ENCODE measurements at places on chromosomes 2 and 18.
A peak's percentile ranks its signal among the peaks of the same experiment; 100 is the strongest.

DNA sequence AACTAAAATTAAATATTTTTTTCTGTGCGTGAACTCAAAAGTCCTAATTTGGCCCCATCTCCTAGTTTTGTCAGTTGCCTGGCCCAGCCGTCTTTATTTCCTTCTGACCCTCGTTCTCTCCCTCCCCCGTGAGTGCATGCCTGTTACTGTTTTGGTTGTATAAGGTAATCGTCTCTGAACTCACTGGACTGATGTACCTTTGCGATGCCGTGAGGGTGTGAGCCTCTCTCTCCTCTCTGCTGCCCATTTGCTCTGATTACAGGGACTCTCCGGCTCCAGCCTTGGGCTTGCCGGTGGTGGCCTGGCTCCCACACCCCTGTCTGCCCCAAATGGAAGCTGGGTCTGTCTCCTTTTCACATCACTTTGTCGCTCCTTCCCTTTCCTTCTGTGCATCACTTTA is 66.5 kb upstream of the RBM44 start:
- no peak for DNase-seq

DNA sequence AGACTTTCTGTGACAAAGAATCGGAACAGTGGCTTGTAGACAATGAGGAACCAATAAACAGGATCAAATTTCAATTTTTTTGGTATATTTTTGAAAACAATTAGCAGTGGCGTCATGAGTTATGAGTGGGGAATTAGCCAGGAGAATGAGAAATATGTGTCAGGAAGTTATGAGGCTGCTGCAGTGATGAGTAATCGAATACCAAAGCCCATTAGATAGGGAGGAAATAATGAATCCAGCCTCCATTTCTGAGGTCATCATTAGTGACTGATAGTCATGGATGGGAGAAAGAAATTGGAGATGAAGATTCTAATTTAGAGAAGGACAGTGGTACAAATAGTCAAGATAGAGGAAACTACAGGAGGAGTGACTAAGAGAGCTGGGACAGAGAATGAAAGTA is 673.1 kb upstream of the VRK2 start:
- no peak for DNase-seq

DNA sequence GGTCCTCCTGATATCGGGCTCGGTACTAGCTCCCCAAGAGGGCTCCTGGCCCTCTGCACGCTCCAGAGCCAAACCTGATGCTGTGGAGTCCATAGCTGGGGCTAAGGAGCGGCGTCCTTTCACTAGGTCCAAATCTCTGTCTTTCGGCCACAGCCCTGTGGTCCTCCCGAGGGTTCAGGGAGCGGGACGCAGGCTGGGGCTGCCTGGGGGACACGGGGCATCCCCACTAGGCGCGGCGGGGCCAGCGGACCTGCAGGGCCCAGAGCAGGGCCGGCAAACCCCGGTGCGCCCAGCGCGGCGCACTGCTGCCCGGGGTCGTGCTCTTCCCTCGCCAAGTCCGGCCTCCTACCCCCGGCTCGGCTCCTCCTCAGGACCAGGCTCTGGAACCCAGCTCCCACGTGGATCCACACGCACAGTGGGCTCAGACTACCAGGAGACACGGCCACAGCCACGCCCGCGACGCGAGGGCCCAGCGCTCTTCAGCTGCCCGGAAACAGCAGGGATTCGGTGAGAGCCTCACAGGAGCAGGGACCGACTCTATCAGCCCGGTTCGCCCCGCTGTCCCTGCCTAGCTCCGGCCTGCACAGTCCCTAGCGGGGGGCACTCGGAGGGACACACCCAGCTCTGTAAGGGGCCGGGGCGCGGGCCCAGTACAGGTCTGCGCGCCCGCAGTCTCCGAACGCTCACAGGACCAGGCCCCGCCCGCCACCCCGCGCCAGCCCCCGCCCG is 593 bp downstream of the ZNF514 start:
- no peak for DNase-seq

- no peak for DNase-seq
Measured at GRCh38 chr2:150234787-150235446, 252.6 kb downstream of the RND3 start.

DNA sequence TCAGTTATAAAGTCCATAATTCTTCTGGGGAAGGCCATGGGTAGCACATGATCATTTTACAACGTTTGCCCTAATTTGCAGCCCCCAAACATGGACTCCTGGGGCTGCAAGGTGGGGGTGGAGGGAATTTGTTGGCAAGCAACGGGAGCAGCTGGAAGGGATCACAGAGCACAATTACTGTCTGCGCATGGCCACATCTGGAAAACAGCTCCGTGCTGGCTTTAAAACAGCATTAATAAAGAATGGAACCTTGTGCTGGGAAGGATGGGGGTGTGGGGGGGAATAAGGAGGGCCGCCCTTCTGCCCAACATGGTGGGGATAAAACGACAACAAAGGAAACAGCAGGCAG is 60.9 kb upstream of the SLC14A2 start:
- no peak for DNase-seq

DNA sequence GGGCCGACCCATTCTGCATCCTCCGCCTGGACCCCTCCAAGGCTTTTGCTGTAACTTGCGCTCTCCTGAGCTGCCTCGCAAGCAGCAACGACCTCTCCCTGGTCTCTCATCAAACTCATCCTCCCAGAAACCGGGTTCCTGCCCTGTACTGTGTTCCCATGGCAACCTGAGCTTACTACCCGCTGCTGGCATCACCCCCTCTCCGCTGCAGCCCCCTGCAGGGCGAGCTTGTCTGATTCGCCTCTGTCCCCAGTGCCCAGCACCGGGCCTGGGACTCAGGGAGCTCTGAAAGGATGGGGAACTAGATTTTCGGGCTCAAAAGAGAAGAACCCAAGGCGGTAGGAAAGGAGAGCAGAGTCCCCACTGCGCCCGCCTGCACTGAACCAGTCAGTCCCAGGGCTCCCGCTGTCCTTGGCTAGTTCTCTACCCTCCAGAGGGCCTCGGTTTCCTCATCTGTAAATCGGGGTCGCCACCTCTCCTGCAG is 463 bp downstream of the HS1BP3 start:
- peak; percentile 37 for DNase-seq

- DNase-seq, result no peak
Measured at GRCh38 chr2:96647681-96648080, 5.1 kb downstream of the FER1L5 start.

DNA sequence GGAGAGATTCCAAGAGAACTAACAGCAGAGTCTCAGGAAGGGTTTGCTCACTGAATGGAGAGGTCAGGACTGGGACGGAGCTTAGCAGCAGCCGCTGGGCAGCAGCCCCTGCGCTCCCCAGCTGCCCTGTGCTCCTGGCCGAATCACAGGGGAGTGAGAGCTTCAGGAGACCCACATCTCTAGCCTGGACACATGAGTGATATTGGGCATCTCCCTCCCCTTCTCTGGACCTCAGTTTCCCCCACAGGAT is 511 bp downstream of the MATN3 start:
- DNase-seq, result no peak

DNA sequence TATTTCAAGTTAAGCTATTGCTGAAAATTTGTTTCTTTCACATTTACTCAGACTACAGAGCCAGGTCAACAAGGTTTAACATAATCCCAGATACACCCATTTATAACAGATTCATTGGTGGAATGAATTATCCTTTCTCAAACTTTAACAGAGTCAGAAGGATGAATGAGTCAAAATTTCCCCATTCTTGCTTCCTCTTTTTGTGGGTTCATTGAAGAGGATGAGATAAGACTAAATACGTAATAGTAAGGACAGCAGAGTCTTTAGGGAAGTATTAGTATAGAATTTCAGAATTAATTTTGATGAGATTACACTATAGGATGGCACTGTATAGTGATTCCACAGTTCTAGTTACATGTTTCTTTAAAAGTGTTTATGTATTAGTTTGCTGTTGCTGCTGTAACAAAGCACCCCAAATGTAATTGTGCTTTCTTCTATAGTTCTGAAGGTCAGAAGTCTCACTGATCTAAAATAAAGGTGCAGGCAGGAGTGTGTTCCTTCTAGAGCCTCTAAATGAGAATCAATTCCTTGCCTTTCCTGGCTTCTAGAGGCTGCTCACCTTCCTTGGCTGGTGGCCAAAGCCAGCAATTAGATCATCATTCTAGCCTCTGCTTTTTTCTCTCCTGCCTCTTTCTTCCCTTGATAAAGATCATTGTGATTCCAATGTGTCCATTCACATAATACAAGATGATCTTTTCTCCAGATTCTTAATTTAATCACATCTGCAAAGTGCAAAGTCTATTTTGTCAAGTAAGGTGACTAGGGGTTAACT is 309.3 kb upstream of the PIK3C3 start:
- no peak for DNase-seq

- no peak for DNase-seq
Measured at GRCh38 chr18:34320267-34320666, 95.6 kb upstream of the NOL4 start.

- no peak for DNase-seq
Measured at GRCh38 chr2:80322958-80323357, 18.4 kb upstream of the LRRTM1 start.

DNA sequence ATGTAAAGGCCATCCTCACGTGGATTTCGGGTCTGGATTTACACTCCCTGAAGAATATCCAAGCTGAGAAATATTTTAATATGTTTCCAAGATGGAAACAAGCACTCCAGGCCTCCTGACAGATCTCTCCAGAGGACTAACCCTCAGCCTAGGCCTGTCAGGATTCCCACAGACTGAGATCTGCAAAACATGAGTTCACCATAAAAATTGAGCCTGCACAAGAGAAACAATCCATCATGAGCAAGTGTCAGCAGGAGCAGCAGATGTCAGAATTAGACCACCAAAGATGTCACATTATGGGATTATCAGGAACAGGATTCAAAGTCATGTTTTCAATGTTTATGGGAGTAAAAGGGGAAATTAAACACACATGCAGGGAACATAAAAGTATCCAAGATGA is 191.3 kb downstream of the TFCP2L1 start:
- no peak for DNase-seq

DNA sequence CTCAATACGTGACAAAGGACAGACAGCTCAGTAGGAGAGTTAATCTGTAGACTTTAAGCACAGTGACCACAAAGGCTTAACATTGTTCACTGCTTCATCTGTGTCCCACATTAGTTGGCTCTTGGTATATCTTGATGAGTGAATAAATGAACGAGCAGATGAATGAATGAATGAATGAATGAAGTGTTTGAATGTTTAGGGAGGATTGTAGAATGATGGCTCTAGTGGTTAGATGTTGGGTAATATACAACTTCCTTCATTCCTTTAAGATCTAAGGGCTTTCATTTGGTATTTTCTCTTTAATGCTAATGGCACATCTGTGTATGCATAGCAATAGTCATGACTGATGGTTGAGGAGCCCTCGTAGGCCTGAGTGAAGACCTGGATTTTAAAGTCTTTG is 40.5 kb downstream of the ZNF407 start:
- no peak for DNase-seq

GRCh38 chr2:15733867-15734673 is 142.4 kb downstream of the DDX1 start:
- no peak for DNase-seq

DNA sequence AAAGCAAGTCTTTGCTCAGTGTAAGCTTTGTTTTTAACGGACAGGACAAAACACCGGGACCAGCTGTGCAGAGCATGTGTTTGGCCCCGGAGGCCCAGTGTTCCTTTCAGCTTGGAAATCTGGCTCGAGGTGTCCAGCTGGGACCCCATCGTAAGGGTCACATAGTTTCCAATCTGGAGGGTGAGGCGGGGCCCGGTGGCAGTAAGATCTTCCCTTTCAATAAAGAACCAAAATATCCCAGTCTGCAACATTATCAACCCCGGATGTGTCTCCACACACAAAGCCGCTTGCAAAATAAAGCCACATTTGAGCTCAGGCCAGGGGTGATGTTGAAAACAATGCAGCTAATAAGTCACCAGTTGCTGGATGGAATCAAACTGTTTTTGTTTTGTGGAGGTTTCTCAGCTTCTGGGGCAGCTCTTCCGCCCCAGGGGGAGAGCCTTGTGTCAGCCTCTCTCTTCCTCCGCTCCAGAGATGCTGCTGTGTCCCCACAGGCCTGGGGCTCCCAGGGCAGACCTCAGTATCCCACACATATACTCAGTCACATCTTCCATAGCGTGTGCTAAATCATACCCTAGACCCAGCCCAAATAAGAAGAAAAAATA is 138.6 kb upstream of the GLI2 start:
- no peak for DNase-seq

- DNase-seq, result no peak
Measured at GRCh38 chr2:241161646-241162281, 11.5 kb downstream of the PPP1R7 start.

DNA sequence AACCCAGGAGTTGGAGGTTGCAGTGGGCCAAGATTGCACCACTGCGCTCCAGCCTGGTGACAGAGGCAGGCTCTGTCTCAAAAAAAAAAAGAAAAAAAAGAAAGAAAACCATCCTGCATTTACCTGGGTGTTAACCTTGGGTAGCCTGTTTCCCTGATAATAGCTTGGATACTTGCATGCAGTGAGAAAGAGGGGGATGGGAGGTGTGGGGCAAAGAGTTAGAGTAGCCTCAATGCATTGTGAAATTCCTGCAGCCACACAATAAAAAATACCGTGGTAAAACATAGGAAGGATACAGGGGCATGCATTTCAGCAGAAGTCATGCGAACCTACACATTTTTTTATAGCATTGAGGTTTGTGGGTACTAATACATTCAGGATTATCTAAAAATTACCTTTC is 76.6 kb upstream of the ZNF516 start:
- DNase-seq, result no peak

GRCh38 chr2:109120166-109120565 is 8.8 kb upstream of the SH3RF3 start:
- no peak for DNase-seq

GRCh38 chr2:219642069-219642454 is 14.6 kb downstream of the SLC4A3 start:
- no peak for DNase-seq

- peak; percentile 18 for DNase-seq
Measured at GRCh38 chr2:209512971-209513370, 89.1 kb downstream of the MAP2 start.

DNA sequence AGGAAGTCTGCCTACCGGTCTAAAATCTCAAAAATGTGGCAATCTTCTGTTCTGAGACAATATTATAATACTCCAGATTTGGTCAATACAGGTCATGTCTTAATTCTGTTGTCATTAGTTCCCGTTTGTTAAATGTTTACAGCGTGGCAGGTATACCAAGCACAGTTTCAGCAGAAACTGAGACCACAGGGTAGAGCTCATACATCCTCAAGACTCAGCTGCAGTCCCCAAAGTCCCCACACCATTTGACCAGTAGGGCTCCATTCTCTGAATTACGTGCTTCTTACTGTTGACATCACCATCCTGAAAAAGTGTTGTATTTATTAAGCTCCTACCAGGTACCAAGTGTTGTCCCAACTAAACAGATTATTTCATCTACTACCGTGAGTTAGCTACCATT is 157.1 kb downstream of the MC4R start:
- DNase-seq, result no peak

- DNase-seq, result no peak
Measured at GRCh38 chr2:3749201-3749600, 45.8 kb downstream of the DCDC2C start.

DNA sequence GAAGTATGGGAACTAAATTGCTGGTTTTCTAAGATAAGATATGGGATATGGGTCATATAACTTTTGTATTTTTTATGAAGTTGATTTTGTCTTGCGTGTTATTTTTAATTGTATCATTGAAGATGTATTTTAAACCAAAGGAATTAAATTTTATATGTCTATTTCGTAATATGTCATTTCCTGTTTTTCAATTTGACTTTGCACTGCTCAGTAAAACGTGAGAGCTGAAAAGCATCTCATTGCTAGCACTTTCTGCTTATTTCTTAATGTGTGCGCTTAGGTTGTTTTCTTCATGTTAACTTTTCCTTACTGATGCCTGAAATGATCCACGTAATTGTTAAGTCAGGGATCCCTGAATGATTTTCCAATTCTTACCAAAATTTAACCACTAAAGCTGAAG is 41.2 kb upstream of the KLF11 start:
- DNase-seq, result no peak

- DNase-seq, result no peak
Measured at GRCh38 chr18:28767727-28768211, 590.8 kb upstream of the CDH2 start.

Measured in Jurkat, Clone E6-1 (cell line).